ENCODE measurements at places on chromosomes 3 and 15. TPM values are rescaled to one million over a fixed set of nuclear protein-coding genes. Genes with fewer than 3 reads are reported as not detected.

Gene GRAMD1C
- total RNA-seq = 27.0 TPM

Gene PDIA5
- 28.8 TPM for total RNA-seq

DNA sequence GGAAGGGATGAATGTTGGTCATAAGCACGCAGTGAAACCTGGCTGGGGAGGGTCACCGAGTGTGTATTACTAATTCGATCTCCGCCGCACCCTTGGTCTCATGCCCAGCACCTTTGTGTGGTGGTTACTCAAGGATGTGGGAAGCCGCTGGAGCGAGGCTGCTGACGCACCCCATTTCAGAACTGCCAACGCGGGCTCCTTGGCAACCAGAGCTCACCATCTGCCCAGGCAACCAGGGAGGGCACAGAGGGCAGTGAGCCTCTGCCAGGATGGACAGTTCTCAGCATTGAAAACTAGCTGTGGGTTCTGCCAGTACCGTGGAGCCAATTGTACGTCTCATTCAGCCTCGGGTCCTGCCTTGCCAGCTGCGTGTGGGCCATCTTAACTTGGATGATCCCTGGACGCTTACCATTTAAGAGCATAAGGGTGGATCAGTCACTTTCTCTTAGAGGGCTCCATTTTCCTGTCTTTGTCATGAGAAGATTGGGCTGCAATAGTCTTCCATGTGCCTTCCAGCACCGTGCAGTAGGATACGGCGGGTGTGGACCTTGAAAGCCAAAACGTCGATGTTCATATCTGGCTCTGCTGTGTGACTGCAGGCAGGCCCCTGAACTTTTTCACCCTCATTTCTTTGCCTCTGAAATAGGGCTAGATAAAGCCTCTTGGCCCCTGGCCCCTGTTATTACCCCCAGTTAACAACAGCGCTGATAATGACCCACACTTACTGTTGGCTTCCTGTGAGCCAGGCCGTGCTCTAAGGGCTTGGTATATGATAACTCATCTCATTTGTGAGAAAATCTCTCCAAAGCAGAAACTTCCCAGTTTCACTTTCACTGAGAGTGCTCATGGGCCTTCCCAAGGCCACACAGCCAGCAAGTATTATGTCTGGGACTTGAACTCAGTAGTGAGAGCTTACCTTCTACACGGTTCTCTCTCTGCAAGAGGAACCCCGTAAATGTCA is 238.8 kb downstream of the OPA1 start:
- DNase-seq = peak; percentile 46

DNA sequence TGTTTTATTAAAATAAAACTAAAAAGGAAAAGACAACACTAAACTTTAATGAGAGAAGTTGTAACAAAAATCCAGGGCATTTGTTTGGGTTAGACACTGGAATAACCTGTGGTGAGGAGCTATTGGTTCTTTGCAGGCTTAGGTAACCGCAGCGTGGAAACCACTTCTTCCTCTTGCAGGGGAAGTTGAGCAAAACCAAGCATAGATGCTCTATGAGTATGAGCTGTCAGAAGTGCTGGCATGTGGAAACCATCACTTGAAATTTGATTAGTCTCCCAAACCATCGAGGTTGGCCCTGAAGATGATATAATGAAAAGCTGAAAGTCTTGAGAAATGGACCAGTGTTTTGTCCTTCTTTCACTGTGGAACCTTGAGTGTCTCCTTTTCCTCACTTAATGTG is 127.1 kb upstream of the RBMS3 start:
- no peak for DNase-seq

DNA sequence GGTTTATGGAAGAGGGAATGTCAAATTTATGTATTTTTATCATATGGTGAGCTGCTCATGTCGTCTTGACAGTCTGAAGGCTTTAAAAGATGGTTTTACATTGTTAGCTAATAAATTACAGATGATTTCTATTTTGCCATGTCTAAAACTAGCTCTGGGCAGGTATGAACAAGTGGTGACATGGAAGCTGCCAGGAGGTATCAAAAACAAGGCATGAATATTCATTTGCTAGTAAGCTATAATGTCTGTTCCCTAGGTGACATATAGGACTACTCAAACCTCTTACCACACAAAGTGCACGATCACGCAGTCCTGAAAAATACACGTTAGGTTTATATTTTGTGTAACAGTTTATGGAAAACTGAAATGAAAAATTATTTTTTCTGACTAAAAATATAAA is 34.8 kb downstream of the ST3GAL6 start:
- no peak for DNase-seq

GRCh38 chr15:48292458-48292857 is 38.8 kb upstream of the DUT start:
- DNase-seq = no peak
